ENCODE measurements at places on chromosomes 3 and 15. TPM values are rescaled to one million over a fixed set of nuclear protein-coding genes. Genes with fewer than 3 reads are reported as not detected.
A peak's percentile ranks its signal among the peaks of the same experiment; 100 is the strongest.

DNA sequence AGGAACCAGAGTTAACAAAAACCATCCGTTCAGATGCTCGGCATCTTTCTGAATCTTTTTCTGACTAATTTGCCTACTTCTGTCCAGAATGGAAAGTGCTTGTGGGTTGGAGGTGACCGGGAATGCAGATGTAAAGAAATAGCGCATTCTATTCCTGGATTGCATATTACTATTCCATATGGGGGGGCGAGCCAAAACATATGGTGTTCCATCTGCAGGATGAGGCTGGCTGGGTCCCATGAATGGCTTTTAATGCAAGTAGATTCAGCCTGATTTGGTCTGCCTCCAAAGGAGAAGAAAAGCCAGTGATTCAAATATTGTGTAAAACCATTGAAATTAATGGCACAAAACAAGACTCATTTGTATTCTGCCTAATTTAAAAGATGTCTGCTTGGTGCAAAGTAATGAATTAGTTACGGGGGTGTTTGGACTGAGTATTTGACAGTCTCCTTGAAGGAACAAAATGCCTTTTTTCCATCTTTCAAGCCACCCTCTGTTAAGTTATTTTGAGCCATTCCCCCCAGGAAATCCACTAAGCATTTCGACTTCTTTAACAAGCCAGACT is 99.0 kb downstream of the ST8SIA2 start:
- no peaks in the 10 kb centered on the region for H3K4me1 ChIP-seq
- H3K4me3 ChIP-seq: no peak overlapping the region
- H3K36me3 ChIP-seq: no peaks in the 10 kb centered on the region
- no peak overlapping the region for H3K27ac ChIP-seq
- no peak for DNase-seq
- no peaks in the 10 kb centered on the region for H3K27me3 ChIP-seq

- H3K27me3 ChIP-seq: no peaks in the 10 kb centered on the region
- H3K4me3 ChIP-seq: no peak overlapping the region
- no peak overlapping the region for H3K27ac ChIP-seq
- H3K4me1 ChIP-seq: no peaks in the 10 kb centered on the region
These were observed 11.9 kb downstream of the GRM2 start for GRCh38 chr3:51718547-51719409.

- no peaks in the 10 kb centered on the region for H3K27me3 ChIP-seq
- peak overlapping the region; percentile 92 for H3K4me3 ChIP-seq
- peak; percentile 13 for DNase-seq
- peaks cover 6% of the 10 kb centered on the region for H3K4me1 ChIP-seq
These were observed 850 bp downstream of the SUCLG2 start for GRCh38 chr3:67653425-67654098.

DUT gene
- polyA plus RNA-seq: 92.2 TPM

GRCh38 chr3:141372656-141373055 is 4.4 kb downstream of the ZBTB38 start:
- no peak for DNase-seq
- no peak overlapping the region for H3K4me3 ChIP-seq
- peaks cover 20% of the 10 kb centered on the region for H3K4me1 ChIP-seq
- H3K27ac ChIP-seq: no peak overlapping the region

DNA sequence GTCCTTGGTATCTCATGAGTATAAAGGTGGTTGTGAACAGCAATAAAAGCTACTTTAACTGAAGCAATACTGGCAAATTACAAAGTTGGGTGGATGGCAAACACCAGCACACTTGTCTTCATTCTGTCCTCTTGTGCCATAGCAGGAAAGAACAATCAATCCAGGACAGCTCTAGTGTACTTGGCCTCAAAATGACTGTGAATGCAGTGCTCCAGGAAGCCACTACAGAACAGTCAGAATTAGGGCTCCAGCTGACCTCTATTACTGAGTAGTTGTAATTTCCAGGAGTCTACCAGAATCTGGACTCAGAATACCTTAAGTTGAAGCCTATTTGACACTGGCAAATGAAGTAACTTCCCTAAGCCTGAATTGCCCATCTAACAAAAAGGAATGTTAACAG is 339.0 kb upstream of the WNT5A start:
- no peak for DNase-seq
- no peaks in the 10 kb centered on the region for H3K36me3 ChIP-seq
- H3K4me1 ChIP-seq: no peaks in the 10 kb centered on the region
- H3K27me3 ChIP-seq: no peaks in the 10 kb centered on the region

DNA sequence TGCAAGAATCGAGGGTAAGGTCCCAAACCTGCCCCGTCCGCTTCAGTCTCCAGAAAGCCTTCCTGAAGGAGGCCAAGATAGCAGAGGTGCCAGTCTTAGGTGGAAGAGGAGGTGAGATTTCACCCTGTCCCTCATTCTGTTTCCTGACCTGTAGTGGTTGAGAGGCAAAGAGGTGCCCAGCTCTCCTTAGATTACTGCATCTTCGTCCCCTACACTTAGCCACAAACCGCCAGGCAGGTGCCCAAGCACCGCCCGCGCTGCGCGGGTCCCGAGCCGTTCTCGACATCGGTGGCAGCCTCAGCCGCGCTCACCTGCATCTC is 23.8 kb upstream of the POLG start:
- no peak for DNase-seq
- no peaks in the 10 kb centered on the region for H3K4me1 ChIP-seq
- peaks cover 52% of the 10 kb centered on the region for H3K27me3 ChIP-seq
- no peak overlapping the region for H3K27ac ChIP-seq
- H3K4me3 ChIP-seq: no peak overlapping the region

PPM1L gene
- 0.27 TPM for polyA plus RNA-seq

- H3K4me3 ChIP-seq: no peak overlapping the region
- no peaks in the 10 kb centered on the region for H3K36me3 ChIP-seq
- no peak overlapping the region for H3K27ac ChIP-seq
- peaks cover 2% of the 10 kb centered on the region for H3K27me3 ChIP-seq
These were observed 1.4 kb upstream of the ETFA start for GRCh38 chr15:76312540-76313174.

DNA sequence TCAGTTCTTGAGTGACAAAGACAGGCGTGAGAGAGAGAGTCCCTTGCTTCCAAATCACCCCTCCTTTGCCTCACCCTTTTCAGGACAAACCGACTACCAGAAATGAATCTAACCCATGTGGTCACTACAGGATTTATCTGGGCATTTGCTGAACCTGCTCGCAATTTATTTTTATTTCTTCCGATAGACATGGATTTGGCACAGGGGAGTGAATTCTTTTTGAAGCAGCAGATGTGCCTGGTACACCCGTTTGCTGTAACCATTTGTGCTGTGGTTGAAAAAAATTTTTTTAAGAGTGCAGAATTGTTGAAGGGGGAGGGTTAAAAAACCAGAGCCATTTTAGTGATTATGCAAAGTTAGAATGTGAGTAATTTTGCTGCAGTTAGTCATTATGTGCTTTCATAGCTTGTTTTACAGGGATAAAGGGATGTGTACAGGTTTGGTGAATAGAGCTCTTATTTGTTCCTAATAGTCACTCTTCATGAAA is 442.0 kb downstream of the LPP start:
- no peak overlapping the region for H3K27ac ChIP-seq
- no peak for DNase-seq
- H3K27me3 ChIP-seq: no peaks in the 10 kb centered on the region

- H3K4me1 ChIP-seq: no peaks in the 10 kb centered on the region
- no peak overlapping the region for H3K4me3 ChIP-seq
- H3K27ac ChIP-seq: no peak overlapping the region
- no peaks in the 10 kb centered on the region for H3K27me3 ChIP-seq
- no peaks in the 10 kb centered on the region for H3K36me3 ChIP-seq
- no peak for DNase-seq
These were observed 281.7 kb upstream of the RASGRP1 start for GRCh38 chr15:38846346-38846745.

GRCh38 chr3:12752102-12752501 is 7.0 kb downstream of the TMEM40 start:
- H3K27me3 ChIP-seq: no peaks in the 10 kb centered on the region
- no peak overlapping the region for H3K27ac ChIP-seq
- no peak for DNase-seq
- H3K4me1 ChIP-seq: no peaks in the 10 kb centered on the region

DNA sequence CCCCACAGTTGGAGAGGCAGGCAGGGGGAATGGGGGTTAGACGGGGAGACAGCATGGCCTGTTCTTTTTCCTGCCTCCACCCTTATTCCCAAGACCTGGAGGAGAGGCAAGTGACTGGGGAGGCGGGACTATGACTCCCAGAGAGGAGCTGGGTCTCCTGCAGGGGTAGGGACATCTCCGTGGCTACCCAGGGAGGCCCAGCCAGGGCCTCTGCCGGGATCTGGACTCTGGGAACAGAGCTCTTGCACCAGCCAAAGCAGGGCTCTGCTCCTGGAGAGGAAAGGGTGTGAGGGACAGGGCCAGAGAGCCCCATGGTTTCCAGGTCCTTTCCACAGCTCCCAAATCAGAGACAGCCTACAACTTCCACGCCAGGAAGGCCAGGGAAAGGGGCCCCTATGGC is 22.8 kb downstream of the CFAP100 start:
- H3K4me1 ChIP-seq: peaks cover 7% of the 10 kb centered on the region
- peaks cover 6% of the 10 kb centered on the region for H3K27me3 ChIP-seq
- no peaks in the 10 kb centered on the region for H3K36me3 ChIP-seq
- H3K4me3 ChIP-seq: no peak overlapping the region
- no peak overlapping the region for H3K27ac ChIP-seq

ANKRD63 gene
- not detected for polyA plus RNA-seq

TADA3 gene
- polyA plus RNA-seq: 43.0 TPM

- no peaks in the 10 kb centered on the region for H3K27me3 ChIP-seq
- no peak for DNase-seq
- no peak overlapping the region for H3K4me3 ChIP-seq
- H3K36me3 ChIP-seq: peaks cover 18% of the 10 kb centered on the region
- no peaks in the 10 kb centered on the region for H3K4me1 ChIP-seq
- no peak overlapping the region for H3K27ac ChIP-seq
These were observed 7.5 kb downstream of the ZNF148 start for GRCh38 chr3:125367403-125368230.

- no peak overlapping the region for H3K27ac ChIP-seq
- no peak for DNase-seq
- no peaks in the 10 kb centered on the region for H3K4me1 ChIP-seq
- H3K27me3 ChIP-seq: no peaks in the 10 kb centered on the region
- peaks cover 5% of the 10 kb centered on the region for H3K36me3 ChIP-seq
- no peak overlapping the region for H3K4me3 ChIP-seq
These were observed 68.0 kb upstream of the RPL35A start for GRCh38 chr3:197881970-197882338.

DNA sequence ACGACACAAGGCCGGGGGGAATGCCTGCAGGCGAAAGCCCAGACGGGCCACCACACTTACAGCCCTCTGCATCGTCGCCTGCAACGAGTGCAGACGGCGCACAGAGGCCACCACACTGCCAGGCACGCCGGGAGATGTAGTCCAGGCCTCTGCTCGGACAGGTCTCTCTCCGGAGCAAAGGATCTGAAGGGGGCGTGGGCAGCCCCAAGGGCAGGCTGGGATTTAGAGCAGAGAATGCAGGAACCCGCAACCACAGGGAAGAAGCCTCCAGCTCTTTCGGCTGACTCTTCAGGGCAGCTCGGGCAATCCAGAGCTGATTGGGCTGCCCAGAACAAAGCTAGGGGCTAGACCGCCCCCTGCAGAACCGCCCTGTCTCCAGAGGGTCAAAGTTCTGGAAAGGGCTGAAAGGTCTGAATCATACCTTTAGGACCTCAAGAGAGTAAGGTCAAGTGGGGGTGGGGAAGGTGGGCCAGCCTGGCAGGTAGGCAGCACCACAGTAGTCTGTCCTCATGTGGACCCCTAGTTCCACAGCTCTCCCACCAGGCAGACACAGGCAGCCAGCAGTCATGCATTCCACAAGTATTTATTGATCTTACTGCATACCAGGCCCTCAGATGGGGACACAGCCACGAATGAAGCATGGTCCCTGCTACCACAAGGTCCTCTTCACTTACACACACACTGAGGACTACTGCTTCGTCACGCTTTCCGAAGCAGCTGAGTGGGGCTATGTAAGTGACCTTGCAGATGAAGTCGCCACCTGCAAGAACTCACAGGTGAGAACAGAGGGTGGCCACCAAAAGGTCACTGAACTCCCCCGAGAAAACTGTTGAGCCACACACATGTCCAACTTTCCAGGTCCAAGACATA is at the start of gene AMT:
Gene AMT, minus strand, starts transcription at position 95 of the 870 bp plus-strand sequence. Its CDS starts 23 bp downstream, at position 72.
- H3K4me3 ChIP-seq: peak within 1 kb of the TSS; percentile 60
- no peaks in the 10 kb centered on the region for H3K36me3 ChIP-seq
- H3K27ac ChIP-seq: peak within 1 kb of the TSS; percentile 14
- H3K27me3 ChIP-seq: no peaks in the 10 kb centered on the region

- no peaks in the 10 kb centered on the region for H3K36me3 ChIP-seq
- H3K27ac ChIP-seq: no peak overlapping the region
- H3K4me1 ChIP-seq: peaks cover 9% of the 10 kb centered on the region
- peak; percentile 33 for DNase-seq
- H3K27me3 ChIP-seq: no peaks in the 10 kb centered on the region
- peak overlapping the region; percentile 92 for H3K4me3 ChIP-seq
These were observed 1.0 kb upstream of the UBL7 start for GRCh38 chr15:74461847-74462511.

GCNT3 gene
- 83.9 TPM for polyA plus RNA-seq

CACNA1D gene
- 2.2 TPM for polyA plus RNA-seq

DNA sequence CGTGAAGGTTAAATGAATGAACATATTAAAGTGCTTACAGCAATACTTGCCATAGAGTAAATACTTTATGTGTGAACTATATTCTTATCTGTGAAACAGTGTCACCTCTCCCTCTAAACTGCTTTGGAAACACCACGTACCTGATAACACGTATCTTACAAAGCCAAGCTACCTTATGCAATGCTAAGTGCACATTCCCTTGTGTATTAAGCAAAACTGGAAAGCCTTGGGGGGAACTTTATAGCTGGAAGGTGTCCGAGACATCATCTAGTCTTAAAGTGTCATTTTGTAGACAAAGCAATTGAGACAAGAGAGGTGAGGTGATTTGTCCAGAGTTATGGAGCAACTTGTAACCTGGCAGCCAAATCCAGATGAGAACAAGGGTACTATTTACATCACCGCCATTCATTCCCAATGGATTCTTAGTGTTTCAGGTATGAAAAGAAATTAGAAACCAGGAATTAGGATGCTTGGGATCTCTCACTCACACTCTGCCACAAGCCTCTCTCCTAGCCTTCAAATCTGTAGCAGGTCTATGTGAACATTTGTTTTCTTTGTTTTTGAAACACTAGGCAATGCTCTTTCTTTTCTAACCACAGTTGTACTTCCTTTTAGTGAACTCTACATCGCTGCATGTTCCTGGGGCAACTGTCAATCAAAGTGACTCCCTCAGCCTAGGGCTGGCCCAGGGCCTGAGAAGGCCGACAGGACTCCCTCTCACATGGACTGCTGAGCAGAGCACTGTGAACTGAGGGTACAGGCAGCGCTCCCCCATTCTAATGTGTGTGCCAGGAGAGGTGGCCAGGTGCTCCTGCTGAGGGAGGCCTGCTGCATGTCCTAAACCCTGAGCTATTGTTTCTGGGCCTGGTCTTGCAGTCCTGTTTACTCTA is 13.9 kb upstream of the MGLL start:
- H3K27ac ChIP-seq: peak overlapping the region; percentile 60
- peak; percentile 57 for DNase-seq
- H3K4me3 ChIP-seq: no peak overlapping the region
- H3K36me3 ChIP-seq: no peaks in the 10 kb centered on the region
- H3K27me3 ChIP-seq: no peaks in the 10 kb centered on the region

GRCh38 chr3:123700791-123701722 is 116.2 kb upstream of the HACD2 start:
- H3K27ac ChIP-seq: peak overlapping the region; percentile 71
- H3K4me3 ChIP-seq: peak overlapping the region; percentile 22
- H3K4me1 ChIP-seq: no peaks in the 10 kb centered on the region
